ENCODE measurements at places on chromosomes 13 and 19. TPM values are rescaled to one million over a fixed set of nuclear protein-coding genes. Genes with fewer than 3 reads are reported as not detected.

DNA sequence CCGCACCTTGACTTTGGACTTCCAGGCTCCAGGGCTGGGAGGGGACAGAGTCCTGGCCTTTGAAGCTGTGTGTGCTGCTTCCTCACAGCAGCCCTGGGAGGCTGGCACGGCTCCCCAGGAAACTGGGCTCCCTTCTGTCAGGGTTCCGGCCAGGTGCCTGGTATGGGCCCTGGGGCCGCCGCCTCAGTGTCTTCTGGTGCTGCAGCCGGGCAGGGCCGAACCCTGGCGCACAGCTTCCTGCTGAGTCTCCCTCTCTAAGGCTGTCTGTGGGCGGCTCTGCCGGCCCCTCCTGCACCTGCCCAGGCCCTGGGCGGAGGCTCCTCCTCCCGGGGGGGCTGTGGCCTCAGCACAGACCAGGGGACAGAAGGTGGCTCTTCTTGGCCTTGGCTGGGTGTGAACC lies 32.4 kb downstream of the GPX4 start:
- no peak for DNase-seq

GRCh38 chr13:103466761-103467160 lies 400.5 kb upstream of the SLC10A2 start:
- no peak for DNase-seq

GRCh38 chr13:33251131-33251661 lies 34.4 kb downstream of the STARD13 start:
- no peak for DNase-seq

GRCh38 chr13:94140511-94140910 lies 339.0 kb downstream of the DCT start:
- no peak for DNase-seq

- DNase-seq = no peak
Observed at GRCh38 chr19:29841559-29842367, 30.0 kb downstream of the CCNE1 start.

The FAAP24 gene
- 4.9 TPM for total RNA-seq

The ZNF578 gene
- 5.1 TPM for total RNA-seq

The IZUMO2 gene
- total RNA-seq = not detected
